ENCODE measurements at places on chromosomes 11 and 22.
A peak's percentile ranks its signal among the peaks of the same experiment; 100 is the strongest.

- no peak for DNase-seq
Observed at GRCh38 chr11:35357923-35358322, 61.4 kb downstream of the SLC1A2 start.

GRCh38 chr11:27212248-27212780 is 150.7 kb downstream of the CCDC34 start:
- DNase-seq: no peak

DNA sequence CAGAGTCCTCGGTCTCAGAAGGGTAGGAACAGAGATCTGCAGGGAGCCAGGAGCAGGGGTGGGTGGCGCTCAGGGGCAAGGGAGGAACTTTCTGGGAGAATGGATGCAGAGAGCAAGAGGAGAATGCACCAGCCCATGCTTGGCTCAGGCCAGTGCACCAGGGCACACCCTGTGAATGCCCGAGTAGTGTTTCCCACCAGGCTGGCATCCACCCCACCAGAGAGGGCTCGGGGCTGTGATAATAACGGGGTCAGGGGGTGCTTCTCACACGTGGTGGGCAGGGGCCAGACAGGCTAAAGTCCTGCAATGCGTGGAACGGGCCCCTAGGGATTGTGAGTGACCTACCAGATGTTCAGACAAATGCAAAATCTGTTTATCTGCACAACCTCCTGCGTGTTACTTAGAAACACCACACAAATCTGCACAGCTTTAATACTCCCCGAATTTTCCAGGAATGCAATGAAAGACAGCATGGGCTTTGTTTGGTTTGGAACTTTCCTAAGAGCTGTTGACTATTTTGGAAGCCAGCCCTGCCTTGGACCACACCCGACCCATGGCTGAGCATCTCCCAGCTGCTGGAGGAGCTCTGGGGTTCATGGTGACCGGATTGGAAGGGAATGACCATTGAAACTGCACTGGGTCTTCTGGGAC is 368.3 kb downstream of the SHANK2 start:
- DNase-seq: no peak

DNA sequence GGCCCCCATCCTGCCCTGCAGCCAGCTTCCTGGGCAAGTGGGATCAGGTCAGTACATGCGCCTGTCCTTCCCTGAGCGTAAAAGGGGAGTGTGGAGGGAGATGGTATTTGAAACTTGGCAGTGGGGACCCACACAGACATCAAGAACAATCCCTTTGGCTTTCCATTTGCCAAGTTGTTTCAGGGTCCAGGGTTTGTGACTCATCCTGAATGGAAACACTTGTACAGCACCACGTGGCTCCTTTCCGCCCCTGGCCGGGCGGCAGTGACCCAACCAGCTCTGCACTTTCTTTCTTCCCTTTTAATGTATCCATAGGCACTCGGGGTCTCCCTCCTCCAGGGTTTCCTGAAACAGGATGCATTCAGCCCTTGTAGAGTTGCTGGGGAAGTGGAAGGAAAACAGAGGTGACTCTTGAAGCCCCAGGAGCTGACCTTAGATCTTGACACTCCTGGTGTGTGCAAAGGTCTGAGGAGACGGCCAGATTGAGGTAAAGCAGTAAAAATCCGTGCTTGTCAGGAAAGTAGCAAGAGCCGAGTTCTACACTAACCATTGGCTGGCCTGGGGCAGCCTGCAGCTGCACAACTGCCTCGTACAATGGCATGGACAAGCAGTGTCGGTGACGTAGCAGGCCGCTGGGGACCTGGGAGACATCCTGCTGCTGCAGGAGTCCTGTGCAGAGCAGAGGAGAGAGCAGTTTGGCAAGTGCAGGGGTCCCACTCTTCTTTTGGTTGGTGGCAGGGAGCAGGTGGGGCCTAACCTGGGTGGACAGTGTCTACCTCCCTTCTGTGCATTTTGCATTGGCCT is 189.8 kb downstream of the SNX19 start:
- no peak for DNase-seq

- no peak for DNase-seq
Observed at GRCh38 chr22:27724157-27724556, 77.4 kb downstream of the MN1 start.

DNA sequence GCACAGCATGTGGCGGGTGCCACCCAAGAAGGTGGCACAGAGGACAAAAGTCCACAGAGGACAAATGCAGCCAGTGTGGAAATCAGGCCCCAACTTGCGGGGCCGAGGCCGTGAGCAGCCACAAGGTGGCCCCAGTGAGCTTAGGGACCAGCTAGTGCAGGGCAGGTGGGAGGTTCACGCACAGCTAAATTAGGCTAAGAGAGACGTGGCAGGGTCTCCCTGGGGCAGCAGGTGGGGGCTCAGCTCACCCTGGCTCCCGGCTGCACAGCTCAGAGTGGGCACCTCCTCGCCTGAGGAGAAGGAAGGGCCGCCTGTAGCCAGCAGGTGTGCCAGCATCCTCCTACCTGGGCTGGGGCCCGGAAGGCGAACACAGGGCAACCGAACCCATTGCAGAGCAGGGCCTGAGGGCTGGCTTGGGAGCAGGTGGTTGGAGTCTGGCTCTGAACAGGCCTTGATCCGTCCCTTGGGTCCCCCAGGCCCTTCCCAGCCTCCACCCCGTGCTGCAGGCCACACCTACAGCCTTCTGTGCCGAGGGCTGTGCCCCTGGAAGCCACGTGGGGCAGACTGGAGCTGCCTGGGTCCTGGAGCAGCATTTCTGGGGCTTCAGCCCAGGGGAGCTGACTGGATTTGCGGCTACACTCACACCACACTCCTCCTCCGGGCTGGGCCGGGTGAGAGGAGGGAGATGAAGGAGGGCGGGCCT is 26.1 kb upstream of the CELSR1 start:
- DNase-seq: peak; percentile 5

DNA sequence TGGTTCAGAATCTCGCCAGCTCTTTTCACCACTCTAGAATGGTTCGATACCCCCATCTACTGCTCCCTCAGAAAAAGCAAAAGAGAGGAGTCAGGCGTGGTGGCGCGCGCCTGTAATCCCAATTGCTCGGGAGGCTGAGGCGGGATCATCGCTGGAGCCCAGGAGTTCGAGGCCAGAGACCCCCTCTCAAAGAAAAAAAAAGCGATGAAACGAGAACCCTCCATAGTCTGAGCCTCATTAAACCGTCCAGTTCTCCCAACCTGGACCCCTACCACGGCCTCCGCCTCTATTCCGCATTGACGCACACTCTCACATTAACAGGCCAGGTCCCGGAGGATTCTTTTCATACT is 439 bp downstream of the SPA17 start:
- DNase-seq: no peak

GRCh38 chr11:88398372-88398771 is 60.8 kb upstream of the CTSC start:
- no peak for DNase-seq

DNA sequence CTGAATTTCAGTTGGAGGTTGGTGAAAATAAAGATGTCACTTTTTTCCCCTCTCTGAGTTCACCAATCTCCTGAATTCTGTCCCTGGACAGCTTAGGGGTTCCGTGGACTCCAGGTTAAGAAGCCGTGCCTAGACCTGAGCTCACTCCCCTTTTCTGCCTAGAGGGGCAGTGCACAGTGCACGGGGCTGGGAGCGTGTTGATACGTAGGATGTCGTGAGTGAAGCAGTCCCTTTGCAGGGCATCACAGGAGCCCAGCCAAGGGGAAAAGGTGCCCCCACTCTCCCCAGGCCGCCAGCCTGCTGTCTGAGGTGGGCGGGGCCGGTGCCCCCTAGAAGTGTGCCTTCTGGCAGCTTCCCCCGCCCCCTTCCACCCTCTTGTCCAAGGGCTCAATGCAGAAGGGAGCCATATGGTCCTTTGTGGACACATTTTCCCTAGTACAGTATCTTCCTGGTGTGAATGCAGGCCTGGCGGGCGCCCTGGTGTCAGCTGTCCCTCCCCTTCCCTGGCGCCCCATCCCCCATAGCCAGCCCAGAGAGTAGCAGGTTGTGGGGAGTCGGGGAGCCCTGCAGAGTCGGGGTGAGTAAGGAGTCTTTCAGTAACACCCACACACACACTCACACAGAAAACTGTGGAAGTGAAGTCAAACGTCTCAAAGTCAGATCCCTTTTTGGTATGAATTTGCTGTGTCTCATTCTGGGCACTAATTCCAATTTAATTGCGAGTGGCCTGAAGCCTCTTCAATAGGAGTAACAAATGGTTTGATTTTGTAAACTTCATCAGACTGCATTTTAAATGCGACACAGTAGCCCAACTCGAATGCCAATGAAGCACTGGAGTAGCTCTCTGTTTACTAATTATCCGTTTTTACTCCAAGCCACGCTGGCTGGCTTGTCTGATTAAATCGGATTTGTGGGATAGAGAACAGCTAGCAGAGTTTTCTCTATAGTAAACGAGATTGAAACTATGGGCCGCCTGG is 67.5 kb upstream of the NNMT start:
- DNase-seq: no peak

DNA sequence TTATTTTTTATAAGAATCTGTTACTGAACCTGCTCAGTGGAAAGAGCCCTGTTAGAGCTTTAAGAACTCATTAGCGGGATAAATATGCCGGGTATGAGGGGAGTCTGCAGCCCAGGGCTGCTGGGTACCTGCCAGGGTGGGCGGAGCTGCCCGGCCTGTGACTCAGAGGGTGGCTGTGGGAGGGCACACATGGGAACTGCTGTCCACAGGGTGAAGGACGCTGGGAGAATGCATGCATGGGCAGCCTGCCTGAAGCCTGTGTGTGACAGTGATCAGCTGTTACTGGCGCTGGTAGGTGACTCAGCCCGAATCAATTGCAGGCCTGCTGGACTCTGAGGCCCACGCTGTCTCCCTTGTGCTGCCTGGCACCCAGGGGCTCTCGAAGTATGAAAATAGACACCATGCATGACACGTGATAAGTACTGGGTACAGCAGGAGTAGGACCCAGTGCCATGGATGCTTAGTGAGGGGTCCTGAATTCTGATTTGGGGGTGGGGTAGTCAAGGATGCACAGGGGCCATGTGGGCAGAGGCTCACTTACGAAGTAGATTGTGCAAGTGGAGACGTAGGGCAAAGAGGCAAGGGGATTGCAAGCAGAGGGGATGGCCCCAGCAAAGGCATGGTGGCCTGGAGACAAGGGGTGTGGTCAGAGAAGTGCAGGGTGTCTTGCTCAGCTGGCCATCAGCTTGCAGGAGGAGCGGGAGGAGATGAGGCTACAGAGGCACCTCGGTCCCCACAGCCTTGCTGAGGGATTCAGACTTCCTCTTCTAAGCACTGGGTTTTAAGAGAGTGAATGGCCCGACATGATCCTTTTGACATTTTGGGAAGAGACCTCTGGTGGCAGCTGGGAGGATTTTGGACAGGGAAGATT is 36.5 kb downstream of the GRIK4 start:
- DNase-seq: peak; percentile 95

DNA sequence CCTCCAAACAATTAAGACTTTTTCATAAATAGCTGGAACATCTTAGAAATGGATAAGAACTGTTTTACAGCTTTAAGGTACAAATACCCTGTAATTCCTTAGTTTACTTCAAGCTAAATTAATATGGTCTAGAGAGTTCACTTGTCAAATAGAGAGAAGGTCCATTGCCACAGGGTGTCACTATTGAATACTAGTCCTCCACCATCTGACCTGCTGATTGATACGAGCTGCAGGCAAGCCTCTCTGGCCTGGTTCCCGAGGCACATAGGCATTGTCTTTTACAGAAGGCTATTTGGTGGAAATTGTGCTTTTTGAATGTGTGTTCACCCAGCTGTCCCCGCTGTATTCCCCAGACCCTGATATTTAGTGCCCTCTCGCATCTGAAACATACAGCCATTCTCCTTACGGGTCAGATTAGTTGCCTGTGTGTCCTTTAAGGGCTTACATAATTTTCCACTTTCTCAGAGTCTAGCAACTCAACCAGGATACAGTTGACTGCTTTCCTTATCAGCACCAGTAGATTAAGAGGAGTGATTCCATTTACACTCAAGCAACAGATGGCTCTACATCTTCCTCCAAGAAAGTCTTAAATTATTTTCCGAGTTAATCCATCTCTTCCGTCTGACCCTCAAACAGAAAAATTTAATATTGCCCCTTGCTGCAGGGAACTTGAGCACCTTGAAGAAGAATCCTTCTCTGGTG is 788.8 kb upstream of the FAT3 start:
- DNase-seq: no peak

Measured in NCI-H1105 treated with DMSO at 0.1 percent for 48 hours (cell line).